ENCODE measurements at places on chromosomes 5 and 9.
A peak's percentile ranks its signal among the peaks of the same experiment; 100 is the strongest.

GRCh38 chr9:2032234-2032633, 17.1 kb downstream of the SMARCA2 start:
- no peak for DNase-seq

DNA sequence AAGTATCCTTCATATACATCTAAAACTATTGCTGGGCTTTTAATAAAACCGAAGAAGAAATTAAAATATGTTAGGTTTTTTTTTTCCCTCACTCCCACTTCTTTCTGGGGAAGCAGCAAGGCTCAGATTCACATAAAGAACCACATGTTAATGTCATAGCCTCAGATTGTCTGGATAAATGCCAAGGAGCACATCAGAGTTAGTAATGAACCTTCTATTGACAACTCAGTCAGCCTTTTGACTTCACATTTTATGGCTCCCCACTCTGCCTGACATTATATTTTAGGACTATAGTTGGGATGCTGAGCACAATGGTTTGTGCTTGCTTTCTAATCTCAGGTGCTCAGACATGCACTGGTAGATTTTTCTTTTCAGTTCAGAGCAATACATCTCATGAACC, 21.8 kb downstream of the DMAC1 start:
- DNase-seq, result peak; percentile 82

- DNase-seq, result peak; percentile 5
Observed at GRCh38 chr9:134935701-134936345, 18.1 kb upstream of the FCN1 start.

DNA sequence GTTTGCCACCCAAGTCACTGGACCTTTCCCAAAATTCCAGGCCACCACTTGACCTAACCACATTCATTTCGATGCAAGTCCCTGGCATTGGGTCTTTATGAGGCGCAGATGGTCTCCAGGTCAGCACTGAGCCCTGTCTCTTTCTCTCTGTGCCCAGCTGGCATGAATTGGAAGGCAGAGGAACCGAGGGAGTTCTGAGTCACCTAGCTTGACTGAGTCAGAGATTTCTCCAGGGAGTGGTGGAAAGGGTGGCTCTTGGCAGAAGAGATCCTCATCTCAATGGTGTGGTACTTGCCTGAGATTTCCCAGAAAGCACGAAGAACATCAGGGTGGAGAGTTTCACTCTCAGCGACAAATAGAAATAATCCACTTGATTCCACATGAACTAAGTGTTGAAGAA, 43.8 kb downstream of the WDR36 start:
- no peak for DNase-seq

DNA sequence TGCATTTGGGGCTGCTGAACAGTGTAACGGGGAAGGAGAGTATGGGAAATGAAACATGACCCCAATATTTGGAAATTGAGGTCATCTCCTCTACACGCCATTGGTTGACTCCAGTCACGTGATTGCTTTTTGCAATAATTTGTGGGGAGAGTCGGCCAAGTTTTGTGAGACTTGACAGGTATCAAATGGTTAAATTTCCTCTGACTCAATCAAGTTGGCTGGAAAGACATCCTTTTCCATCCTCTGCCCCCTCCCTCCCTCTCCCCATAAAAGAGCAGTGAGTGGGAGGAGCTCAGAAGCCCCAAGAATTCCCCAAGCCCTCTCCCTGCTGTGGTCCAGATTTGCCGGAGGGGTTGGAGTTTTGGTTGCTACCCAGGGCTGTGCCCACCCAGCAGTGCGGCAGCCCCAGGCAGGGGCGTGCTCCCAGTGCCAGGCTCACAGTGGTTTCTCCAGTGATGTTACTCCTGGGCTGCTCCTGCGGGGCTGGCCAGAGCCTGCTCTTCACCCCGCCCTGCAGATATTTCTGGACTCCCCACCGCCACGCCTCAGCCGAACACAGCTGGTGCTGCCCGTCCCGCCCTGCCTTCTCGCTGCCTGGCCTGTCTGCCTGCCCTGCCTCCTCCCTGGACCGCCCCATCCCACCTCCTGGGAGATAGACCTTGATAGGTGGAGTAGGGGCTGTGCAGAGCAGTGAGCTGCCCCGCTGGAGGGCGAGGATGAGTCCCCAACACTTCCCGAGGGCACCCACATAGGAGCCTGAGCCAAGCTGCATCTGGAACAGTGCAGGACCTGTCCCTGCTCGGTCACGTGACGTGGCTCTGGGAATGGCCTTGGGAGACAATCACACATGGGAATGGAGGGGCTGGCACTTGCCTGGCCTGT, 3.4 kb downstream of the COL5A1 start:
- DNase-seq, result no peak

- no peak for DNase-seq
Observed at GRCh38 chr5:173010547-173011464, 27.2 kb downstream of the ATP6V0E1 start.

DNA sequence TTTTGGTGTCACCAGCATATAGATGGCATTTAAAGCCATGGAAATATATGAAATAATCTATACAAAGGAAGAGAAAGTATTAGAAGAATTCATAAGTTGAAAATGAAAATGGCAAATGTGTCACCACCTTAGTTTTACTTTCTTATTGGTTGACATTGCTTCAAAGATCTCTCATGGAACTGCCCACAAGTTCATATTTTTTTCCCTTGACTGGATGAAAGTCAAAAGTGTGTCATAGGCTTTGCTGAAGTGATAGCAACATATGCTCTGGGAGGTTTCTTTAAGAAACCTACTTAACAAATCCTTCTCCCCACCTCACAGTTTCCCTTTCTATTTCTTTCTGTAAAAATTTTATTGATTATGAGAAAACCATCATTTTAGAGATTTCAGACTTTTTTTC, 127.2 kb downstream of the VPS13A start:
- DNase-seq, result no peak

DNA sequence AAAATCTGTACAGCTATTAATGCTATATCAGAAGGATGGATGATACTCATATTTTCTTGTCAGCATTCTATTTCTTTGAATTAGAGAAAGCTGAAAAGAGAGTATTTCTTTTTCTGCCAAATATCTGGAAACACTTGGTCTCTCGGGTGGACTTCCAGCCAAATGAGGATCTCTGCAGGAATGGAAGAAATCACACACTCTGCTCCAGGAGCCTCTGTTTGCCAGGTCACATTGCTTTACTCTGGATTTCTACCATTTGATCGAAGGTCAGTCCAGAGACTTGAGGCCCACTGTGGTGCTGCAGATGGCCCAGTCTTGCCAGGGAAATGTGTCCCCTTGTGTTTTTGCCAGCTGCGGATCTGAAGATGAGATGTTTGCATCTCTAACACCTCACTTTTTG, 154.1 kb downstream of the PCSK1 start:
- no peak for DNase-seq

GRCh38 chr9:126650404-126651341, 36.9 kb downstream of the LMX1B start:
- no peak for DNase-seq

GRCh38 chr5:171152382-171152781, 156.7 kb upstream of the TLX3 start:
- DNase-seq, result no peak

DNA sequence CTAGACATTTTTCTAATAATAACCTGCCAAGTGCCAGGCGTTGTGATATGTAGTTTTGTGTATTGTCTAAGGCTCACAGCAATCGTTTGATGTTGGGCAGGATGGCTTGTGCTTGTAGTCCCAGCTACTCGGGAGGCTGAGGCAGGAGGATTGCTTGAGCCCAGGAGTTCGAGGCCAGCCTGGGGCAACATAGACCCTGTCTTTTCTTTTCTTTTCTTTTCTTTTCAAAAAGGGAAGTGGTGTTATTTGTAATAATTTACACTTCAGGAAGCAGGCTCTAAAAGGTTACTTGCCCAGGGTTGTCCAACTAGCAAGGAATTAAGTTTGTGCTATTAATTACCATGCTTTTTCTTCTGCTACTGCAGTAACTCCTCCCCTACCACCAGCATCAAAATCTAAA, 3.2 kb downstream of the ZNF131 start:
- no peak for DNase-seq

GRCh38 chr9:84701801-84702200, 32.3 kb downstream of the NTRK2 start:
- DNase-seq, result no peak

DNA sequence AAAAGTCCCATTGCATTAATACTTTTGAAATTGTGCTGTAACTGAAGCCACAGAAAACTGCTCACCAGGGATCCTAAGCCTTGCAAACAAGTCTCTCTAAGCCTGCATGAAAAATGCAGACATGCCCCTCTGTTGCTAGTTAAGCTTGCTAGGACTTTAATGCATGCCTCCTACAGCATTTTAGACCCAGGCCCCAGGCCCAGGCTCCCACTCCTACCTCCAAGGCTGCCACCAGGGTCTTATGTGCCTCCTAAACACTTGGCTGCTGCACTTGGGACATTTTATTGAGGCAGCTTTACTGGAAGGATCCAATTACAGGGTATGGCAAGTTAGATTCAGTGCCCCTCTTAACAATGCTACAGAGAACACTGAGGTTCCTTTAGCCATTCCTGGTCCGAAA, 467.3 kb upstream of the CLINT1 start:
- DNase-seq, result no peak

GRCh38 chr5:19874811-19875210, 113.2 kb downstream of the CDH18 start:
- no peak for DNase-seq

GRCh38 chr9:6049798-6050197, 34.4 kb upstream of the RANBP6 start:
- no peak for DNase-seq

GRCh38 chr5:8577792-8578191, 708.8 kb downstream of the MTRR start:
- DNase-seq, result no peak

- no peak for DNase-seq
Observed at GRCh38 chr9:97840521-97840920, 12.5 kb upstream of the FOXE1 start.

- no peak for DNase-seq
Observed at GRCh38 chr5:136001466-136001981, 27.3 kb upstream of the TGFBI start.

DNA sequence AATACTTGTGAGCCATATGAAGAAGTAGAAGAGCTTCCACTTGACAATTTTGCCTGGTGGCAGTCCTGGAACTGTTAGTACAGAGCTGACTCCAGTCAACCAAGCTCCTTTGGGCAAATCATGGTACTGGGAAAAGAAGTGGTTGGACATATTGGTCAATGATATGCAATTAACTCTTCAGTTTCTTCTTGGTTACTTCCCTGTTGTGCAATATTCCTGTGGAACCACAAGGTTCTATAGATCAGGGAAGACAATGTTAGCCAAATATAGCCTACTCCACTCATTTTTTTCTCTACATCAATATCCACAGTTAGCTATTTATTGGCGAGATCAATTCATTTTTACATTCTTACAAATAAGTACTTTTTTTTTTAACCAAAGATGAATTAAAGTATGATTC, 14.4 kb upstream of the GDA start:
- DNase-seq, result no peak

DNA sequence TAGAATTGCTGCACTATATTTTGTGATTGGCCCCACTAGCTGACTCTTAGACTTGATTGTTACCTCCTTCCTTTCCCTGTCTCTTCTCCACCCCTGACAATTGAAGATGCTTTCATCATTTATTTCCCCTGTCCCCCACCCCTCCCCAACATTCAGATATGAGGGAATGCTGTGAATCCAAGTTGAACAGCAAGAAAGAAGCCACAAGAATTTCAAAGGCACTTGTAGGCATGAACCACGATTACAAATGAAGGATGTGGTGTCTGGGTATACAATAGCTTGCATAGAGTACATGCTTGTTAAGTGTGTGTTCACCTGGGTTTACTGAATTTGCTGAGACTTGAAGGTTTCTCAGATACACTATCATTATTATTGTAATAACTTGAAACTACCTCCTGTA, 78.3 kb upstream of the TRIO start:
- no peak for DNase-seq

- no peak for DNase-seq
Observed at GRCh38 chr9:114161513-114161912, 6.2 kb downstream of the COL27A1 start.

GRCh38 chr9:71793386-71794105, 25.2 kb upstream of the CEMIP2 start:
- no peak for DNase-seq

GRCh38 chr5:172009536-172010270, 3.3 kb upstream of the FBXW11 start:
- no peak for DNase-seq

- no peak for DNase-seq
Observed at GRCh38 chr5:6029811-6030271, 348.5 kb downstream of the MED10 start.

DNA sequence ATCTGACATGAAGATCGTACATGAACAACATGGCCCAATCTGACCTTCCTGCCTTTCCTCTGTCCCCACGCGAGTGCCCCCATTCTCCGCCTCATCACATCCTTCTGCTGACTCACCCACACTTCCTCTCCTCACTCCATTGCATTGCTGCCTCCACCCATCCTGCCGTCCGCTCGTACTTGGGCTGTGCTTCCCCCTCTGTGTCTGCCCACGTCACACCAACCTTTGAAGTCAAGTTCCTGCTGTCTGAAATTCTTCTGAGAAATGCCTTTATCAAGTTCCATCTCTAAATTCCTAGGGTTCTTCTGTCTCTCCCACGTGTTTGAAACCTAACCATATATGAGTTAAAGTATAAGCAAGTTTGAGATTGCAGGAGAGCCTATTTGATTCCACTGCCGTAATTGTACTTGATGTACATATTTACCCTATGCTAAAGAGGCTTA, 18.0 kb upstream of the STARD4 start:
- no peak for DNase-seq

DNA sequence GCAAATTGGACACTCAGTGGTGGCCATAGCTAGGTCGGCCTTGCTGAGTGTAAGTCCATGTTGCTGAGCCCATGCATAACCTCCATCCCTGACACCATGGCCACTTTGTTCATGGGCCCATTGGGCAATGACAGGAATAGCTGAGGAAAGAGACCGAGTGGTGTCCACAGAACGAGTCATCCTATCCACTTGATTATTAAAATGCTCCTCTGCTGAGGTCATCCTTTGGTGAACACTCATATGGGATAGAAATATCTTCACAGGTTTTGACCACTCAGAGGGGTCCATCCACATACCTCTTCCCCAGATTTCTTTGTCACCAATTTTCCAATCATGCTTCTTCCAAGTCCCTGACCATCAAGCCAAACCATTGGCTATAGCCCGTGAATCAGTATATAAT, 63.6 kb downstream of the PPIC start:
- DNase-seq, result no peak

DNA sequence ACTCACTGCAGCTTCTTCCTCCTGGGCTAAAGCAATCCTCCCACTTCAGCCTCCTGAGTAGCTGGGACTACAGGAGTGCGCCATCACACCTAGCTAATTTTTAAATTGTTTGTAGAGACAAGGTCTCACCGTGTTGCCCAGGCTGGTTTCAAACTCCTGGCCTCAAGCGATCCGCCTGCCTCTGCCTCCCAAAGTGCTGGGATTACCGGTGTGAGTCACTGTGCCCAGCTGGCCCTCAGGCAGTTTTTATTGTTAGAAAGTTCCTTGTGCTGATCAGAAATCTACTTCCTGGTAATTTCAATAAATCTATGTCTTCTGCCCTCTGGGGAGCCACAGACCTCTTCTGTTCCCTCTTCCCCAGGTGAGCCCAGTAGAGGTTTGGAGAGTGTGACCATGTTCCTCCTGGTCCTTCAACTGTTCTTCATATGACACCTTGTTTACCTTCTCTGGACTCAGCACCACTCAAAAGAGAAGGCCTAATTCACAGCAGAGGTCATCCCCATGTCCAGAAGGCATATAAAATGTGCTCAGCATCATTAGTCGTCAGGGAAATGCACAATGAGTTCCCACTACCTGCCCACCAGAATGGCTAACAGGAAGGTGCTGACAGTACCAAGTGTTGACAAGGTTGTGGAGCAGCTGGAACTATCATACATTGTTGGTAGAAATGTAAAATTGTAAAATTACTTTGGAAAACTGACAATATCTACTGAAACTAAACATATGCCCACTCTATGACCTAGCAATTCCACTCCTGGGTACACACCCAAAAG, 10.4 kb downstream of the TMOD1 start:
- DNase-seq, result no peak

Measured in NCI-H1930 (cell line).